CD4-positive, alpha-beta T cell (primary cell): ENCODE measurements at places on chromosomes 12 and 14.

- no peak within 1 kb of the TSS for H3K27ac ChIP-seq
- peaks cover 12% of the 10 kb centered on the region for H3K27me3 ChIP-seq
- peaks cover 30% of the 10 kb centered on the region for H3K36me3 ChIP-seq
- H3K4me3 ChIP-seq = peak within 1 kb of the TSS; percentile 10
These were observed at the start of gene GPR162 for GRCh38 chr12:6821591-6822425. Gene GPR162, plus strand, starts transcription at chr12:6821821. Its CDS starts 2,078 bp downstream, at chr12:6823899.

- no peak for DNase-seq
- no peaks in the 10 kb centered on the region for H3K27me3 ChIP-seq
- H3K36me3 ChIP-seq = no peaks in the 10 kb centered on the region
- no peak overlapping the region for H3K4me3 ChIP-seq
- no peak overlapping the region for H3K27ac ChIP-seq
These were observed 86.6 kb upstream of the TRAF3 start for GRCh38 chr14:102690509-102691286.

DNA sequence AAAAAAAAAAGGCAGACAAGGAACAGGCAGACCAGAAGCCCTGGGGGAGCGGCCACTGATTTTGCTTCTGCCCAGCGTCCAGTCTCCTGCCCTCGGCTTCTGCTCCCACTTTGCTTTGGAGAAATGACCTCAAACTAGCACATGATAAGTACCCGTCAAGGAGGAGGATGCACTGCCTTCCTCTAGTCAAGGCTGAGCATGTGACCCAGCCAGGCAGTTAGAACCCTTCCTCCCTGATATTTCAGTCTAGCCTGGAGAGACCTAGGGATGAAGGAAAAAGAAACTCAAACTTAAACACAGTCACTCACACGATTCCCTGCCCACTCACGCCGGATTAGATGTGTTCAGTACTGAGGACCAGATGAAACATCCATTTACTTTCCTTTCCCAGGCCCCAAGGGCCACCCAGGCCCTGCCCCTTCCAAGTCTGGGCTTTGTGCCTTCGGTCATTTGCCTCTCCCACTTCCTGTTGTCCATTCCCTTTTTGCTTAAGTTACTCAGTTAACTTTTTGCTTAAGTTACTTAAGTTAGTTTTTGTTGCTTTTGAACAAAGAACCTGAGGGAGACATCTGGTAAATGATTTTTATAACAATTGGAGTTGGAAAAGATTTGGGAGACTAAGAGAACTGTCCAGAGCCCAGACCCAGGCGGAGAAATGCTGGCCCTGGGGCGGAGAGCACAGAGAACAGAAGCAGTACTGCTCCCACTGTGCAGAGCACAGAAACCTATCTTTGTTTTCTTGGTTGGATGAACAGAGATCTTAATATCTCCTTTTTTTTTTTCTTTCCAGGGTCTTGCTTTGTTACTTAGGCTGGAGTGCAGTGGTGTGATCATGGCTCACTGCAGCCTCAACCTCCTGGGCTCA lies 23.0 kb upstream of the TTC7B start:
- no peaks in the 10 kb centered on the region for H3K27me3 ChIP-seq
- H3K4me3 ChIP-seq = no peak overlapping the region
- no peaks in the 10 kb centered on the region for H3K36me3 ChIP-seq
- DNase-seq = no peak
- H3K4me1 ChIP-seq = peaks cover 14% of the 10 kb centered on the region

GRCh38 chr12:5171701-5172100 lies 128.0 kb downstream of the KCNA5 start:
- H3K27me3 ChIP-seq = no peaks in the 10 kb centered on the region
- no peaks in the 10 kb centered on the region for H3K36me3 ChIP-seq
- no peak overlapping the region for H3K27ac ChIP-seq
- H3K4me1 ChIP-seq = no peaks in the 10 kb centered on the region

DNA sequence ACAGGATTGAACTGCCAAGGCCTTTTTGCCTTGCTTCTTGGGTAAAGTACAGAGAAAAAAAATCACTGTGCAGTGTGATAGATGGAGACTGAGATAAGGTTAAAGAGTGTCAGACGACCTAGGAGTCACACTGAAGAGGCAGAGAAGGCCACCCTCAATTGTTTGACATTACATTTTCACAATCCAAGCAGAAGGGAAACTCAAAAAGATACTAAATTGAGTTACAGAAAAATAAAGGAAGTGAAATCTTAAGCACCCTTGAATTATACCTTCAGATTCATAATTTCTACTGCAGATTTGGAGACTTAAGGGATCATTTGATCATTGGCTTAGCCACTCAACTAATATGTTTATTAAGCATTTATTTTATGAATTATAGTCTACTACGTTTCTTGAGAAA lies 97.1 kb downstream of the MYF5 start:
- no peaks in the 10 kb centered on the region for H3K36me3 ChIP-seq
- no peaks in the 10 kb centered on the region for H3K27me3 ChIP-seq
- H3K4me3 ChIP-seq = no peak overlapping the region
- no peak for DNase-seq
- H3K27ac ChIP-seq = no peak overlapping the region

DNA sequence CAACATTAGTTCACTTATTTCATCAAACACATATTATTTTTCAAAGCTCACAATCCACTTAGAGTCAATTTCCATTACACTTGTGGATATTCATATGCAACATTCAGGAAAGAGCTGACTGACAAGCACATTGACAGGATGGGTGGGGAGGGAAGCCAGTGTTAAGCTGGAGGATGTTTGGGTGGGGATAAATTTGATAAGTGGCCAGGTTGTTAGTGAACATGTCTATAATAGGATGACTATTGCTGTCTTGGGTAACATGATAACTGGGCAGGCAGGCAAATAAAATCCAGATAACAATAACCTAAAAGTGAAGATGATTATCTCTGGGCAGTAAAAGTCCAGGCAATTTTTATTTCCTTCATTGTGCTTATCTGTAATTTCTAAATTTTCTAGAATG lies 73.8 kb upstream of the OSBPL8 start:
- H3K36me3 ChIP-seq = no peaks in the 10 kb centered on the region
- H3K27ac ChIP-seq = no peak overlapping the region
- no peaks in the 10 kb centered on the region for H3K27me3 ChIP-seq
- H3K4me3 ChIP-seq = no peak overlapping the region
- DNase-seq = no peak

DNA sequence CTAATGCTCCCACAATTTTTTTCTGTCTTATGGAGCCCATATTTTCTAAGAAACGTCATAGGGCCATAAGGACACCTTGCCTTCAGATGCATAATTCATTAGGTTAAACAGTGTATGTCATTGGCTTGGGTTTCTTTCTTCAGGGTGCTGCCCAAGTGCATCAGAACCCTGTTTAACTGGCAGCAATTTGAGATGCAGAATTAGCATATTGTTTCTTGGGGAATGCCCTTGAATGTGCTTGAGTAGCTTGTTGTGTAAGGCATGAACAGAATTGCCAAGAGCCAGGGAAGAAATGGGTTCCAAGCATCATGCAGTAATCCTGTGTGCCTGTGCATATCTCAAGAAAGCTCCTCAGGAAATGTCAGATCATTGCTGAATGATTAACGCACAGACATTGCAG lies 277.2 kb downstream of the SYT1 start:
- no peaks in the 10 kb centered on the region for H3K27me3 ChIP-seq
- H3K4me3 ChIP-seq = no peak overlapping the region
- no peaks in the 10 kb centered on the region for H3K4me1 ChIP-seq
- H3K36me3 ChIP-seq = no peaks in the 10 kb centered on the region
- H3K27ac ChIP-seq = no peak overlapping the region
- no peak for DNase-seq

GRCh38 chr12:92771001-92771400 lies 68.2 kb downstream of the PLEKHG7 start:
- no peak overlapping the region for H3K27ac ChIP-seq
- DNase-seq = no peak
- peaks cover 3% of the 10 kb centered on the region for H3K36me3 ChIP-seq
- no peak overlapping the region for H3K4me3 ChIP-seq

DNA sequence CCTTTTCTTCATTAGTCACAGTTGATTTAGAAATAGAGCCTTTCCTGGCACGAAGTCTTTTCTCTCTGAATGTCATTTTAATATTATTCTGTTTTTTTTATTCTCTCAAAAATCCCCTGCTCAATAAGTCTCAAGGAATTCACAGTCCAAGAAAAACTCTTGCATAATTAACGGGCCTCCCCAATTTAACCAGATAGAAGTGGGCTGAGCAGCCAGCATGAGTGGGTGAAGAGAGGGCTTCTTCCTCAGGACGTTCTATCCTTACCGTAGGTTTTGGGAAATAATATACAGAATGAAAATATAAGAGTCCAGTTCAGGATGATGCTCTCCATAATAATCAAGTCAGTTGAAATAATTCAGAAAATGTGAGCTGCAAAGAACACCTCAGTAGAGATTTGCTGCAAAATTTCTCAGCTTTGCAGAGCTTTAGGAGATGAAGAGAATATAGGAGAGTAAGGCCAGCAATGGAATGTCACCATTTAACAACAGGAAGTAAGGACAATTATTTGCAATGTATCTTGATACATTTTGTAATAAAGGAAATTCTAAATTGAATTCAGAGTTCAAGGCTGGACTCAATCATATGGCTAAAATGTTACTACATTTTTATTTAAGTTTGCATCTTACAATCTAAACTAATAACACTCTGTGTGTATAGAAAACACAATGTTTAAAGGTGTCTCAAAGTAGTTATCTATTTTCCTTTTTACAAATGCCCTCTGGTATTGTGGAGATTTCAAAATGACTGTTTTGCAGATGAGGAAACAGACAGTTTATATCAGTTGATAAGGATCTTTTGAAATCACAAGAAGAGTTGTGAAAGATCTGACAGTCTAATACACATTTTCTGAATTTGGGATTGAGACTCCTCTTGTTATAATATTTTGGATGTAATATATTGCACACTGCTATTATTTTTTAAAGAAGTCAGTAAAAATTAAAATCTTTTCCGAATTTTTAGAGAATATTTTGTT lies 1724.1 kb upstream of the SEL1L start:
- no peak for DNase-seq
- no peaks in the 10 kb centered on the region for H3K4me1 ChIP-seq
- H3K27me3 ChIP-seq = no peaks in the 10 kb centered on the region
- H3K36me3 ChIP-seq = no peaks in the 10 kb centered on the region
- H3K27ac ChIP-seq = no peak overlapping the region

DNA sequence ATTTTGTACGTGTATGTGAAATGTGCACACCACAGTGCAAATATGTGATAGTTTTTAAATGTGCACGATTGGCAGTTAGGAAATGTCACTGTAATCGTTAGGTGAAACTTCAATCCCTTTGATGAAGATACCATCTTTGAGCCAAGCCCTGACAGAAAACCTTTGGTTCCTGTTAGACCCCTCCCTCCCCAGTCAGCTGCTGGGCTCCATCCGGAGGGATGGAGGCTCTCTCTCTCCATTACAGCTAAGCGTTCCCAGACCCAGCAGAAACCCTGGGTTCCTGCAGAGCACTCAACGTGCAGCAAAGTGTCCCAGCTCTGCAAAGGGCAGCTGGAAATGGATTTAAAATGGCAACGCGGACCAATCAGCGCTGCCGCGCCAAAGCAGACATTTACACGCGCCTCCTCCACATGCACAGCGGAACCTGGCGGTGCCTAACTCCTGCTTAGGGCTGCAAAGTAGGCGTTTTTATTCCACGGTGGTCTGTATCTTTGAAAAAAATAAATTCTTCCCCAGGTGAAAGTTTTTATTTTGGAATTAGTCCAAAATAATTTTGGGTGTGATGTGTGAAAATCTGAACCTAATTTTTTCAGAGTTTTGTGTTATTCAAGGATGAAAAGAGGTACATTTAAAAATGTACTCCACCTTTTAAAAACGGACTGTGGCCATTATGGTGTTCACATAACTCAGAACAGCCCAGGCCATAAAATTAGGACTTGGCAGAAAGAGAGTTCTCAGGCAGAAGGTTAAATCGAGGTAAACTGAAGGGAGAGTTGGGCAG lies 1.4 kb upstream of the HMGA2 start:
- peaks cover 25% of the 10 kb centered on the region for H3K4me1 ChIP-seq
- no peaks in the 10 kb centered on the region for H3K36me3 ChIP-seq
- H3K27me3 ChIP-seq = peaks cover 57% of the 10 kb centered on the region
- H3K4me3 ChIP-seq = no peak overlapping the region

DNA sequence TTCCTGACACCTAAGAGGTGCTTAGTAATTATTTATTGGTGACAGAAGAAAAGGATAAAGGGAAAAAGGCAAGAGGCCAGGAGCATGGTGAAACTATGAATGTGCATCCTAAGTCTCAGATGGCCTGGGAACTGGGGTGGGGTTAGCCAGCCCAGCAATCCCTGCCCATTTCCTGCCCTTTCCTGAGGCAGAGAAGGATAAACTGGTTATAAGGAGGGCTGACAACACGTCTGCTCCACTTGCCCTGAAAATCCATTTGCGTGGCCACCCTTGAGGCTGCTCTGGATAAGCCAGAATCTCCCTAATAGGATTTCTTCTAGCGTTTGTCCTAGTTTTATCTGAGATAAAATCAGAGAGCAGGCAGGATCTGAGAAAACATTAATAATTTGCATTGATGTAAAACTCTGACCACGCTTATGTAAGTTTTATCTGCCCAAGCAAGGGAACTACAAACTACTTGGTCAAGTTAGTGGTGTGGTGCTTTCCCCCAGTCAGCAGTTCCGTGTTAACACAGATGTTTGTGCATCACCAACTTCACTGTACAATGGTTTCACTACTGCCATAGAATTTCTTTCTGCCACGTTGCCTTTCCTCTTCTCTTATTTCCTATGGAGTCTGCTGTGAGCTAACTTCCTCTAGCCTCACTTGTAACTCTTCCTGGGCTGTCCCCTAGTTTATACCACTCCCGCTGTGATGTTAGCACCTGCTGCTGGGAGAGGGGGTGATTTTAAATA lies 392.7 kb downstream of the RPS29 start:
- DNase-seq = no peak
- H3K36me3 ChIP-seq = no peaks in the 10 kb centered on the region
- H3K4me3 ChIP-seq = no peak overlapping the region
- H3K27me3 ChIP-seq = no peaks in the 10 kb centered on the region
- no peak overlapping the region for H3K27ac ChIP-seq
- no peaks in the 10 kb centered on the region for H3K4me1 ChIP-seq

DNA sequence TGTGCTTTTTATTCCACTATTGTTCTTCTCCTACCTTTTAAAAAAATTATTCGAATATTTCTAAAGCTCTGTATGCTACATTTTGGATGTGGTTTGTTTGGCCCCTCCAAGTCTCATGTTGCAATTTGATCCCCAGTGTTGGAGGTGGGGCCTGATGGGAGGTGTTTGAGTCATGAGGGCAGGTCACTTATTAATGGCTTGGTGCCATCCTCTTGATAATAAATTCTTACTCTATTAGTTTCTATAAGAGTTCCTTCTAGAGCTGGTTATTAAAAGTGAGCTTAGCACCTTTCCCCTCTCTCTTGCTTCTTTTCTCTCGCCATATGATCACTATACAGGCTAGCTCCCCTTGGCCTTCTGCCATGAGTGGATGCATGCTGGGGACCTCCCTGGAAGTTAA lies 445.6 kb upstream of the PDE3A start:
- H3K36me3 ChIP-seq = no peaks in the 10 kb centered on the region
- no peak for DNase-seq
- no peak overlapping the region for H3K4me3 ChIP-seq
- H3K27me3 ChIP-seq = no peaks in the 10 kb centered on the region
- H3K27ac ChIP-seq = no peak overlapping the region
